ENCODE measurements at places on chromosomes 1 and 21.

DNA sequence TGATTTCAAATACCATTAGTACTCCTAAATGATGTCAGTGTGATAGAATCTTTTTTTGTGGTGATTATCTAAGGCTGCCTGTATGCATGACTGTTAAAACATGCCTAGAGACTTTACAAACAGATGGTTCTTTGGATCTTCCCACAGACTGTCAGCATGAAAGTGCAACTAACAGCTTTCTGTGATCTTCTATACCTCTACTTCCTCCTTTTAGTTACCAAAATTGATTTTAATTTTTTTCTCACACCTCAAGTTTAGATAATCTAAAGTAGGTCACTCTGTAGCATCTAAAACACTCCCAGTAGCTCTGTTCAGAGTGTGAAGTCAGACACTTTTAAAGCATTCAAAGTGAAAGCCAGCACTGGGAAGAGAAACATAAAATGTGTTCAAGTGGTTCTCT lies 534.5 kb downstream of the PTPRC start:
- no peak for DNase-seq

DNA sequence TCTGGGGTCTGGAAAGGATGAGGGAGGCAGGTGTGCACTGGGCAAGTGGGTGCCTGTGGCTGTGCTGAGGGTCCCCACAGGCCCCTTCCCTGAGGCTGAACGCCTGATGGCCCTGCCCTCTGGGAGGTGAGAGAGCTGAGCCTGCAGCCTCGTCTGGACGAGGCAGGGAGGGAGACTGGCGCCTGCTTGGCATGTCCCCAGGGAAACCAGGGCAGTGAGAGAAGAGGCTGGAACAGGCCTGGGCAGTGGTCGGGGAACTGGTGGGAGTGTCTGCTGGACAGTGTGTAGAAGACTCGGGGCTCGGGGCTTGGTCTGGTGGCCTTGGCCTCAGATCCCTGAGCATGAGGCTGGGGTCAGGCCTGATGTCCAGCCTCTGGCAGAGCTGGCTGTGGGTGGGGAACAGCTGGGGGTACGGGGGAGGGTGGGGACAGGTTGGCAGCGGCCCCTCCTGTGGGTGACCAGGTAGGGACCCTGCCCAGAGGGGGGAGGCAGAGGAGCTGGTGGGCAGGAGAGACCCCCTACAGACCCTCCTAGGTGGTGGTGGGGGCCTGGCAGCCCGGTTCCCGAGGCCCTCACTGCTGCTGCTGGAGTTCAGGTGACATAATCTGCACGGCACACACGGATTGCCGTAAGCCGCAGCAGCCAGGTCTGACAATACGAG lies 30.8 kb upstream of the PLCH2 start:
- DNase-seq, result no peak

GRCh38 chr1:109115685-109116084 lies 1.8 kb downstream of the ELAPOR1 start:
- no peak for DNase-seq

DNA sequence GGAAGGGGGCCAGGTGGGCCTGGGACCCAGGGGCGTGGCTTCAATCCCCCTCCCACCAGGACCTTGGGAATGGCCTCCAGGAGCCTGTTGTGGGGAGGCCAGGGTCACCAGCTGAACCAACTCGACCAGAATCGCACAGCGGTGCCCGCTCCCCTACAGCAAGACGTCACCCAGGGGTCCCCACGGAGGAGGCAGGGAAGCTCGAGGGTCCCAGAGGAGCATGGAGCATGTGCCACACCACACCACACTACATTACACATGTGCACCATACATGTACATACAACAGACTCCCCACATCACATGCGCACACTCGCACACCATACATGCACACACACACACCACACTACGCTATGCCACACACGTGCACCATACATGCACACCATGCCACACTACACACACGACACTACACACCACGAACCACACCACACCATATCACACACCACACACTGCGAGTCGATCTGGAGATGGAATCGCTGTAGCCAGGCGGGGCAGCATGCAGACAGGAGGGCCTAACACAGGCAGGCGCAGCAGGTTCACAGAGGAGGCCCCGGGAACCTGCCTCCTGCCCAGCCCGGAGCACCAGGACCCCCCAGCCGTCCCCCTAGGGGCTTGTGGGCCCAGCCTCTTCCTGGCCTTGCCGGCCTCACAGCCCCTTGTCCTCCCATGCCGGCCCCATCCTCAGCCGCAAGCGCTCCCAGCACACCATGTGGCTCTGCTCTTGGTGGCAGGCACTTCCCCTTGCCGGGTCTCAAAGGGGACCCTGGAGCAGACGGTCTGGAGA lies 596 bp downstream of the ITGB2 start:
- DNase-seq, result no peak

DNA sequence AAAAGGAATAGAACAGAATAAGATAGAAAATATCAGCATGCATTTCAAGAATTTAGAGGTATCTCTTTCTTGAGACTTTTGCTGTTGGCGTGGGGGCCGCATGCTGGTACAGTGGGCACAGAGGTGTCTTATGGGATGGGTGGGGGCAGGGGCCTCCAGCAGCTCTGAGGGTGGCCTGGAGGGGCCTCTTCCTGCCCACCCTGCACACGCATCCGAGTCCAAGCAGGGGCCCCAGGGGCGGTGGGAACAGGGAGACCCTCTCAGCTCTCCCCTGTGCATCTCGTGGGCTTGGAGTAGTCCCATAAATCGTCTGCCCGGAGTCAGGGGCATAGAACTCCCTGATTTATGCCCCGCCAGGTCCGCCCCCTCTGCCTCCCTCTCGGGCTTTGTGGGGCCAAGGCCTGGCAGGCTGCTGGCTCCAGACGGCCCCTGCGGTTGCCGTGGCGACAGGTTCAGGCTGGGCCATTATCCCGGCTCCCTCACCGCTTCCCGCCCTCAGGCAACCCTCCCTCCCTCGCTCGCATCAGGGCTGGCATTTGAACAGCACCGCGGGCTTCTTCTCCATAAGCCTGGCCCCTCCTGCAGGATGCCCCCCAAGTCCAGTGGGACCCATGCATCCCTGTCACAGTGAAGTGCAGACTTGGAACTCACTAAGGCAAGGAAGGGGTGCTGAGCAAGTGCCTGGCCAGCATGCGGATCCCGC lies 133.2 kb upstream of the ZBTB40 start:
- no peak for DNase-seq
